ENCODE measurements at places on chromosomes 1 and 21.

GRCh38 chr1:64171797-64172281 is 31.6 kb upstream of the UBE2U start:
- peak; percentile 69 for DNase-seq

GRCh38 chr1:2495026-2495425 is 18.9 kb downstream of the PLCH2 start:
- no peak for DNase-seq

DNA sequence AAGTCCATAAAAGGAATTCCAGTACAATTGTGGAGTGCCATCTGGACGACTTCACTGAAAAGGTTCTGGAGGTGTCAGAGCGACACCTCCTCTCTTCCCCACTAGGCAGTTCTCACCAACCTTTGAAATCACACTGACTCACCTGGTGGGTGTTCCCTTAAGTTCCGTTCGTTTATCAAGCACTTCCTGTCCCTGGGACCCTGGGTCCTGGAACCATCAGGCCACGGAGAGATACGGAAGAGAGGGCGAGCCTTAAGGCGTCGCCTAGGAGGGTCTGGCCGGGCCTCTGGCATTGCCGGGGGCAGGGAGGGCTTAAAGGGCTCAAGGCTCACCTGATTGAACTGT is 317 bp downstream of the SPAG17 start:
- peak; percentile 66 for DNase-seq

DNA sequence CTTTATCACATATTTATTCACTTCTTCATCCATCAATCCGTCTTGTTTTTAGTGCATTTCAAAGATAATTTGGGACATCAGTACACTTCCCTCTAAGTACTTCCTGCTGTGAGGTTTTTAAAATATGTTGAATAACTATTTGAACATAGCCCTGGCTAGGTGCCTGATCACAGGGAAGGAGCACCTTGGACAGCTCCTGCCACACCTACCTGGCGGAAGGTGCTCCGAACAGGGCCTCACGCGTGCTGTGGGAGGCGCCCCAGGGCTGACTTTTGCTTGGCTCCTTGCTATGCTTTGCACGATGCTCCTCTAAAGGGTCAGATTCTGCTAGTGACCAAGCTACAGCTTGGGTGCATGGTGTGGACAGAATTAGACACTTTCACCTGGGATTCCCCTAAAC is 4.9 kb upstream of the ATXN7L2 start:
- no peak for DNase-seq

DNA sequence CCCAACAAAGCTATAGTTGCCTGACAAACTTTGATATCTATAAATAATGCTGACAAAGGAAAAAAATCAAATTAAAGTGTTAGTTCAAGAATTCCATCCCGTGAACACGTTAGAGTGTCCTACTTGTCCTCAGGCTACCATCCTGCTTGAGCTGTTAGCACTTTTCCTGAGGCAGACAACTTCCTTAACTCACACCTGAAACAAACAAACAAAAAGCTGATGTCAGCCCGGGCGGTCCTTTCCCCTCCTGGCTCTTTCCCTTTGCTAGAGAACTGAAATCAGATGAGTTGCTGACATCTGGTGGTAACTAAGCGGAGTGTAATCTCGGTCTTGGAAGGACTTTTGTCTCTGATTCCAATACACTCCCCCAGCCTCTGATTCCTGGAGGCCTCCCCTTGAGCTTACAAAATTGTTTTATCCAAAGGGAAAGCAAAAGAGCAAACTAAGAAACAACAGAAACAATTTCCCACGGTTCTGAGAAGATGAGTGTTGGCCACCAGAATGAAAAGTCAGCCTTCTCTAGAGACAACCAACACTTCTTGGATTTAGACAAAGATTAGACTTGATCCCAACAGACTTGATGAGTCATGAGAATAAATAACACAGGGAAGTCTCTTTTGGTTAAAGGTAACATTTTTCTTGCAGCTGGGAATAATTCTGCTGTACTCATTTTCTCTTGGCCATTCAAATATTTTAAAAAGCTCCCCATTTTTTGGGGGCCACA is 135.4 kb downstream of the PROX1 start:
- peak; percentile 69 for DNase-seq

DNA sequence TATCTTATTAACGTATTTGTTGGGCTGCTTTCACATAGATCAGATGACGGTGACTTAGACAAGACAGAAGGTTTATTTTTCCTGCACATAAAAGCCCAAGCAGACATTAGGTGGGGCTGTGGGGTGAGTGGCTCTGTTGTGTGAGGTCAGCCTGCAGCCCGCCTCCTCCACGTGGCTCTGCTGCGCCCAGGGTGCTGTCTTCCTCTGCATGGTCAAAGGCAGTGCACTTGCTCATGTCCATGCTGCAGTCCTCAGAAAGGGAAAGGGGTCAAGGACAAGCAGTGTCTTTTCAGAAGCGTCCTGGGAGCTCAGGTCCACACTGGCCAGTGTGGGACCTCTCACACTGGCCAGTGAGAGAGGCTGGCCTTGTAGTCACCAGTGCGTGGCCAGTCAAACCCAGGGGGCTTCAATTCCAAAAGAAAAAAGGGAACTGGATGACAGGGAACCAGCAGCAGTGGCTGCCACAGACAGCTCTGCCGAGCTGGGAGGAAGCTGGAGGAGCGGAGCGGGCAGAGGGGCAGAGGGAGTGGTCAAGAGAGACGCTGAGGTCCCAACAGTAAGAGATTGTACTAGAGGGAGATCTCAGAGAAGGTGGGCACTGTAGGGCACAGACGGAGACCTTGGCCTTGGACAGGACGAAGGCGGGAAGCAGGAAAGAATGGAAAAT is 35.9 kb upstream of the SLC45A1 start:
- no peak for DNase-seq

DNA sequence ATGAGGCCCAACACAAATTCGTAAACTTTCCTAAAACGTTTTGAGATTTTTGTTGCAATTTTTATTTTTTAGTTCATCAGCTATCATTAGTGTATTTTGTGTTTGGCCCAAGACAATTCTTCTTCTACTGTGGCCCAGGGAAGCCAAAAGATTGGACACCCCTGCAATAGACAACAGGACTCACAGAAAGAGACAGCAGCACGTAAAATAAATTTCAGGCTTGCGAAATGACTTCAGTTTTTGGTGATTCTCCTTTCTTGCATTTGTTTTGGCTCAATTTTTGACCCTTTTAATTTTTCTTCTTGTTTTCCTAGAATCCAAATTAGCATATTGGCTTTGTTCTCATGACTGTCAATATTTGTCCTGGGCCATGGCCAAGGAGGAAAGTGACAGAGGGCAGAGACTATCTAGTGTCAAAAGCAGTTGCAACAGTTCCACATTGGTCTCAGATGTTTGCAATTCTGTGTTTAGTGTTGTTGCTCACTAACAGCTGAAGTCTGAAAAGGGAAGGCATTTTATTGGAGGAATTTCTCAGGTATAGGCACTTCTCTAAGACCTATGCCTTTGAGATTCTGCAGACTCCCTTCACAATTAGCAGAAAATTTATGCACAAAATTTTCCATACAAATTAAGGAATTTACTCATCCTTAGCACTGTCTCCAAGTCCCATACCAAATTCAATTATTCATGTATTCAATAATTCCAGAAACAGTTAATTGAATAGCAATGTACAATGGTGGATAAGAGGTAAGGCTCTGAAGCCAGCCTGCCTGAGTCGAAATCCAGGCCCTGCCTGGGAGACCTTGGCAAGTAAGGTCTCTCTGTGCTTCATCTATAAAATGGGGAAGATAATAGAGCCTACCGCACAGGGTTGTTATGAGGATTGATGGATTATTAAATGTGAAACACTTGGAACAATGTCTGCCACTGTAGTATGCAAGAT is 160.9 kb upstream of the IVNS1ABP start:
- no peak for DNase-seq

- DNase-seq = no peak
These were observed 23.6 kb upstream of the PKP1 start for GRCh38 chr1:201259476-201260235.

GRCh38 chr21:45846373-45847160 is 135.0 kb upstream of the COL6A1 start:
- peak; percentile 13 for DNase-seq

- DNase-seq = no peak
These were observed 21.9 kb downstream of the SYNJ1 start for GRCh38 chr21:32705901-32706300.

GRCh38 chr1:164769486-164770130 is 210.6 kb downstream of the PBX1 start:
- no peak for DNase-seq

DNA sequence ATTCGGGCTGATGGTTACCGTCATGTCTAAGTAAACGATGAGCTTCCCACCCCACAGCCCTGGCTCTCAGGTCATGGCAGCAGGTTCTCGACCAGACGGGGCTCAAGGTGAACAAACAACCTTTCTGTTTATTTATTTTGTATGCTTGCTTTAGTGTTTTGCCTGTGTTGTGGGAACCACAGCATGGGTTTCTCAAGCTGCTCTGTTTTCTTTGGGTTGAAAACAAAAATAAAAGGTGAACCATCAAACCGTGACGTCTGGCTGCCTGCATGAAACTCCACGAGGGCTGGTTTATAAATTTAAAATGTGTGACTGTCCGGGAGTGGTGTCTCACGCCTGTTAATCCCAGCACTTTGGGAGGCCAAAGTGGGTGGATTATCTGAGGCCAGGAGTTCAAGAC is 28.0 kb downstream of the TMEM51 start:
- DNase-seq = peak; percentile 85

DNA sequence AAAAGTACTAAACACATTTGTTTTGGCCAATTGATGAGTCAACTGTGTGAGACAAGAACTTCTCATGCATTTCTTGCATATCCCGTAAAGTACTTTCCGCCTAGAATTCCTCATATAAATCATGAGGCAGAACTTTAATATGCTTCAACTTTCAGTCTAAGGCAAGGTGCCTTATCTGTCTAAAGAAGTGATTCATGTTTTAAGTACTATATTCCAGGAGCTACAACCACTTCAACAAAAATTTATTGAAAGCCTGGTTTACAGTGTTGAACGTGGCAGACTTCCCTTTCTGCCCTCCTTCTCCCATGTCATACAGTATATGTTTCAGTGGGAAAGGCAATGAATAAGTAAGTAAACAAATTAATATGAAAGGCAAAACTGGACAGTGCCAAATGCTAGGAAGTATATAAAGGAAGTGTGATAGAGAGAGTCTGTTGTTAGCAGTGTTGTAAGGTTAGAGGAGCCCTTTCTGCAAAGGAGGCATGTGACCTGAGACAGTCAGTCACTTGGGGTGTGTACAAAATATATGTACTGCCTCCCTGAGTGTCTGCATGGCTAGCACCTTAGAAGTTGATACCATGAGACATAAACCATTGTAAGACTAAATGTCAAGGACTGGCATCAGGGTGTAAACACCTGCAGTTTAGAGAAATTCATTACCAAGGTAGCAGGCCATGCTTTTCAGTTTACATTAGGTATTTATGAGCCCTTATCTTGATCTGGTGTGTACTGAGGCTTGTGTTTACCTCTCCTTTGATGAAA is 362.2 kb downstream of the SRGAP2C start:
- peak; percentile 29 for DNase-seq

GRCh38 chr1:109644670-109645069 is 11.2 kb upstream of the GSTM4 start:
- DNase-seq = no peak

DNA sequence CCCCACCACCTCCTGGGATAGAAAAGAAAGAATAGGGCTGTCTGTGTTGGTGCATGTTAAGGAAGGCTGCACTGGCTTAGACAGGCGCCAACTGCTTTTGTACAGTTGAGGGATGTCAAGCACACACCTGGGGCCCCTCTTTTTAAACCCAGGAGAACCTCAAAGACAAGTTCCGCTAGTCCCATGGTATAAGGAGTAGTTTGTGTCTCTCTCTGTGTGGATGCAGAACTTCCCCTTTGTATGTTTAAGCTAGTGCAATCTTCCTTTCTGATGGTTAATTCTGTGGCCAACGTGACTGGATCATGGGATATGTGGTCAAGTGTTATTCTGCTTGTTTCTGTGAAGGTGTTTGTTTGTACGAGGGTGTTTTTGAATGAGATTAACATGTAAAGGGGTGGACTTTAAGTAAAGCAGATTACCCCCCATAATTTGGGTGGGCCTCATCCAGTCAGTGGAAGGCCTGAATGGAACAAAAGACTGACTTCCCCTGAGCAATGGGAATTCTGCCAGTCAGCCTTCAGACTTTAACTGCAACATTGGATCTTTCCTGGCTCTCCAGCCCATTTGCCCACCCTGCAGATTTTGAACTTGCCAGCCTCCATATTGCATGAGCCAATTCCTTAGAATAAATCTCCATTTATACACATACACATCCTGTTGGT is 9.5 kb upstream of the DUSP10 start:
- no peak for DNase-seq

DNA sequence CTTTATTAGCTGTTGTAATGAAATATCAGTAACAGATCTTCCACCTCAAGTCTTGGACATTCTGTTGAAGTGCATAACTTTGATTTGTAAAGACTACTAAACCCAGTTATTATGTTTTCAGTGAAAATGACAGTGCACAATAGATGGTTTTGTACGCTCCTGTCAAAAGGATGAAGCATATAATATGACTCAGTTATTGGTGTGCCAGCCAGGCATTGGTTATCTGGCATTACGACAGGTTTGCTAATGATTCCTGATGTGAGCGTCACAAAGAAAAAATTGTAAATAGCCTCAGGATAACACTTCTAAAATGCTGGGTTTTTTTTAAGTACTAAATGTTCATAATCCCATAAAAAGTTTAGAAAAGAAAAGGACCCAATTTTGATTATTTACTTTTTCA is 147.9 kb downstream of the MAGI3 start:
- DNase-seq = peak; percentile 7

GRCh38 chr1:182120411-182121258 is 59.1 kb upstream of the ZNF648 start:
- DNase-seq = peak; percentile 91

GRCh38 chr1:4724695-4725250 is 70.4 kb downstream of the AJAP1 start:
- DNase-seq = no peak

DNA sequence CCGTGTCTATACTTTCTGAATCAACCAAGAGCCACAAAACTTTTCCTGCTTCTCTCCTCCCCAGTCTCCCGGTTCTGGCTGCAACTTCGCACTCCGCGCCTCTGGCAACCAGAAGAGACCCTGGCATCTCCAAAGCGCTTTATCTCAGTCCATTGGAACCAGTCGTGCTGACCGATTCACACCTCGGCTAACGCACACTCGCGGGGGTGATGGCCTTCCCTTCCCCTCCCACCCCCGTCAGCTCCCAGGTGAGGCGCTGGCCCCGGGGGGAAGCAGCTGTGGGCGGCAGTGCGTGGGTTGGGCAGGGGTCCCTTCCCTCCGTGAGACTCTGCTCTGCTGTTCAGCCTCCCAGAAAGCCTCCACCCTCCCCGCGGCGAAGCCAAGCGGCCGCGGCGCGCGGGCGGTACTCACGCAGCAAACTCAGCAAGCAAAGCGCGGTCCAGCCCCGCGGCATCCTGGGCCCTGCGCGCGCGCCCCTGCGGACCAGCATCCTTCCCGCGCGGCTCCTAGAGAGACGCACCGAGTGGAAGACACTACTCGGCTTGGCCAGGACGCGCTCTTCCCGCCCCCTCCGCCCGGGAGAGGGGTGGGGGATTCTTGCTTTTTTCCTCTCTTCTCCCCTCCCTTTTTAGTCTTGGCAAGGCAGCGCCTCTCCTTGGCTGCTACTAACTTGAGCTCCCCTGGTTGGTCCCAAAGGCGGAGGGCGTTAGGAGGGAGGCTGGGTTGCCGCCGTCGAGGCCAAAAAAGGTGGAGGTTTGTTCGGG is at the start of gene CD34:
Gene CD34 (minus strand): TSS at position 535 of the 764 bp plus-strand sequence. CDS start 45 bp downstream, at position 490.
- no peak for DNase-seq
